ENCODE measurements at places on chromosomes 16 and 17.

- DNase-seq: no peak
These were observed 173.1 kb upstream of the IRX3 start for GRCh38 chr16:54459509-54460262.

DNA sequence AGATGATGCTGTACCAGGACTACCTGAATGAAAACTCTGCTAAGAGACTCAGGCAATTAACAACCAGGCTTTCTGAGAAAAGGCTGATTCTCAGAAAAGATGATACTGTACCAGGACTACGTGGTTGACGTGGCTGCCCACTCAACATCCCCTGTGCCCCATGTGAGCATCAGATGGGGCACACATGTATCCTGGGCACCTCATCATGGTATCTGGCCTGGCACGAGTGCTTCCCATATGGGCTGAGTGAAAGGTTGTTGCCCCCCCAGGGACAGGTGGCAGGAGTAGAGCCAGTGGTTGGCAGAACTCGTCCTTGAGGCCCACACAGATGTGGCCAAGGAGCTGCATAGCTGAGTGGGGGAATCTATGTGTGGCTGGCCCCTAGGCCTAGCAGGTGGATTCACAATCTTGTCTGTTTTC lies 3.5 kb upstream of the CES4A start:
- DNase-seq: no peak

DNA sequence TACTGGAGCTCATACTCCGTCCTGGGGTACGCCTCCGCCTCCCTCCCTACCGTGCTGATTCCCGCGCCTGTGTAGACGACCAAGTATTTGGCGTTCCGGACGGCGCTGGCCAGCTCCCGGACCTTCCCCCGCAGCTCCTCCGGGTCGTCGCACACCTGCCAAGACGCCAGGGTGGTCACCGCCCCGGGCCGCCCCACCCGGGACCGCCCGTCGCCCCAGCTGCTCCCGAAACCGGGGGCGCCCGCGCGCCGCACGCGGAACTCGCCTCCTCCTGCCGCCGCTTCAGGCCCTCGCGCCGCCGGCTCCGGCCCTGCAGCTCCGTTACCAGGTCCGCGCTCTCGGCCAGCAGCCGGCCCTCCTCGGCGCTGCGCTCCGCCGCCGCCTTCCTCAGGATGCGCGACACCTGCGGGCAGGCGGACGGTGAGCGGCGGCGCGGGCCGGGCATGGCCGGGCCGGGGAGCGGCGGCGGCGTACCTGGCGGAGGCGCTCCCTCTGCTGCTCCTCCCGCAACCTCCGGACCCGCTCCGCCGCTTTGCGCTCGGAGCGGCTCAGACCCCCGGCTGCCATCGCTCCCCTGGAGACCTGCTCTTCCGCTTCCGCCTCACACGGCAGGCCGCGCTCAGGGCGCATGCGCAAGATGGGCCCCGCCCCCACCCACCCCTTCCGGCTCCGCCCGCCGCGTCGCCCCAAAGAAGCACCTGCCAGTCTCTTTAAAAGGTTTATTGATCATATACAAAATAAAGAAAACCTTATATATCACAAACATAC lies at the start of gene SIRT7:
Gene SIRT7 (minus strand): TSS at position 612 of the 768 bp plus-strand sequence. CDS start 45 bp downstream, at position 567.
- peak; percentile 89 for DNase-seq

DNA sequence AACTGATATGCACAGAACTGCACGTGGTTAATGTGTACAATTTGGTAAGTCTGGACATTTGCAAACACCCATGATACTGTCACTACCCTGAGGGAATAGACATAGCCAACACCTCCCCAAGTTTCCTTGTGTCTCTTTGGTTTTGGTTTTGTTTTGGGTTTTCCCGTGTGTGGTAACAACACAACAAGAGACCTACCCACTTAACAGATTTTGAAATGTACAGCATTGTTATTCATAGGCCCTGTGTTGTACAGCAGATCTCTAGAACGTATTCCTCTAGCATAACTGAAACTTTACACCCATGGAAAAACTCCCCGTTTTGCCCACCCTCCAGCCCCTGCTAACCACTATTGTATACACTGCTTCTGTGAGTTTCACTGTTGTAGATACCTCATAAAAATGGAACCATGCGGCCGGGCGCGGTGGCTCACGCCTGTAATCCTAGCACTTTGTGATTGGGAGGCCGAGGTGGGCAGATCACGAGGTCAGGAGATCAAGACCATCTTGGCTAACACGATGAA lies 76.3 kb upstream of the TBC1D3K start:
- DNase-seq: no peak

GRCh38 chr16:23079675-23080301 lies 69.5 kb downstream of the USP31 start:
- DNase-seq: no peak

All from RPMI8226 (cell line).